ENCODE measurements at places on chromosomes 7 and 10.

GRCh38 chr10:73209705-73210104, 37.4 kb downstream of the DNAJC9 start:
- DNase-seq = peak; percentile 17

DNA sequence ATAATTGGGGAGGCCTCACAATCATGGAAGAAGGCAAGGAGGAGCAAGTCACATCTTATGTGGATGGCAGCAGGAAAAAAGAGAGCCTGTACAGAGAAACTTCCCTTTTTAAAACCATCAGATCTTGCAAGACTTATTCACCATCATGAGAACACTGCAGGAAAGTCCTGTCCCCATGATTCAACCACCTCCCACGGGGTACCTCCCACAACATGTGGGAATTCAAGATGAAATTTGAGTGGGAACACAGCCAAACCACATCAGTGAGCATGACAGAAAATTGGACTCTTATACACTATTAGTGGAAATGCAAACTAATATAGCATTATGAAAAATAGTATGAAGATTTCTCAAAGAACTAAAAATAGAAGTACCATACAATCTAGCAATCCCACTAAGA, 271.2 kb downstream of the MAGI2 start:
- no peak for DNase-seq

DNA sequence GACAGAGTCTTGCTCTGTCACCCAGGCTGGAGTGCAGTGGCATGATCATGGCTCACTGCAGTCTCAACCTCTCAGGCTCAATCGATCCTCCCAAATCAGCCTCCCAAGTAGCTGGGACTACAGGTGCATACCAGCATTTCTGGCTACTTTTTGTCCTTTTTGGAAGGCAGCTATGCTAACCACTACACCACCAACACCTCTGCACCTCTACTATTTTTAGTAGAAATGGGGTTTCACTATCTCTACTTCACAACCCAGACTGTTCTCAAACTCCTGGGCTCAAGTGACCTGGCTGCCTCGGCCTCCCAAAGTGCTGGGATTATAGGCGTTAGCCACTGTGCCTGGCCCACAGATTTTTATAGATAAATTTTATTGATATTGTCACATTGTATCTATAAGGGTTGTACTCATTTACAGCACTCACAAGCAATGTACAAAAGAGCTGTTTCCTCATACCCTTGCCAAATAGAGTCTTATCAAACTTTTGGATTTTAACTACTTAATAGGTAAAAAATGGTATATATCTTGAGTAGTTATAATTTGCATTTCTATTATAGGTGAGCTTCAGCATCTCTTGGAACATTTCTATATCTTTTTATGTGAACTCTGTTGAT, 23.7 kb downstream of the PRR15 start:
- no peak for DNase-seq

- DNase-seq = no peak
These were observed 68.8 kb downstream of the DOCK4 start for GRCh38 chr7:112137141-112138101.

- no peak for DNase-seq
These were observed 112.9 kb downstream of the KIF20B start for GRCh38 chr10:89814278-89814677.

- DNase-seq = no peak
These were observed 159.4 kb downstream of the TPK1 start for GRCh38 chr7:144676492-144676891.

DNA sequence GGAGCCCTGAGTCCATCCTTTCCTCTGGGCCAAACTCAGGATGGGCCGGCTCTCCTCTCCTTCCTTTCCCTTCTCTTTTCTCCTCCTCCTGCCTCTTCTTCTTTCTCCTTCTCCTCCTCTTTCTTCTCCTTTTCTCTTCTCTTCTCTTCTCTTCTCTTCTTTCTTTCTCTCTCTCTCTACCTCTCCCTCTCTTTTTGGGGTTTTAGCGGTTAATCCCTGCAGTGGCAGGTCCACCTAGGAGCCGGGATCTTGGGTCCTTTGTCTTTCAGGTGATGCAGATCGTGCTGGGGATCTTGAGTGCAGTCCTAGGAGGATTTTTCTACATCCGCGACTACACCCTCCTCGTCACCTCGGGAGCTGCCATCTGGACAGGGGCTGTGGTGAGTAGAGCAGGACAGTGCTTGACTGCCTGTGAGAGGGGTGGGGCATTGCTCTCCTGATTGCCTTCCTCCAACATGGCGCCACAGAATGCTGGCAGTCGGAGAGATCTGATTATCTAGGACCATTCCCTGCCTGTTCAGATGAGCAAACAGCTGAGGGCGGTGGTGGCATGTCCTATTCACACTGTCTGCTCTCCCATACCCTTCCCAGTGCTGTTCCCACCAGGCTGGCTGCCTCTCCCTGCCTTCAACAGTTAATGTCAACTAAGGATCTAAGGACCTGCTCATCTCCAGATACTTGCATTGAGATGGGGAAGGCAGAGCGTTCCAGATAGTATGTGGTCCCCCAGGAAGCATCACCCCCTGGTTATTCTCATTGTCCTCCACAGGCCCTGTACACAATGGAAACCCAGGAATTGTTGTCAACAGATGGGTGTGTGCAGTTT, 1.6 kb downstream of the TMEM176A start:
- DNase-seq = no peak

DNA sequence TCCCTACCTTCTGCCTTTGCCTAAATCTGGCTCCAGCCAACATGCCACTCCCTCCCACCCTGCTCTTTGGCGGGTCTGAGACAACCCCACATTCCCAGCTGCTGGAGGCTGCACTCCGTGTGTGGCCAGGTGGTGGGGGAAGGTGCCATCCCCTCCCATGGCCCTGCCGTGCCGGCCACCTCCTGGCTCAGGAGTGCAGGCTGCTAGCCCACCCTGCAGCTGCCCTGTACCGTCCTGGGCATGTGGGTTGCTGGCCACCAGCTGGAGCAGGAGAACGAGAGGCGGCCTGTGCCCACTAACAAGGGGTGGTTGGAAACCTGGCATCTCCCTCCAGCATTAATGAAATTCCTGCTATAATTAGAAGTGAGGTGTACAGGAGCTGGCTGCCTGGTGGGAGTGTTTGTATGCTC, 97.6 kb downstream of the ZMIZ1 start:
- no peak for DNase-seq

GRCh38 chr10:75431180-75432111, at the start of gene LRMDA:
Gene LRMDA (plus strand): TSS chr10:75431624.
- no peak for DNase-seq

DNA sequence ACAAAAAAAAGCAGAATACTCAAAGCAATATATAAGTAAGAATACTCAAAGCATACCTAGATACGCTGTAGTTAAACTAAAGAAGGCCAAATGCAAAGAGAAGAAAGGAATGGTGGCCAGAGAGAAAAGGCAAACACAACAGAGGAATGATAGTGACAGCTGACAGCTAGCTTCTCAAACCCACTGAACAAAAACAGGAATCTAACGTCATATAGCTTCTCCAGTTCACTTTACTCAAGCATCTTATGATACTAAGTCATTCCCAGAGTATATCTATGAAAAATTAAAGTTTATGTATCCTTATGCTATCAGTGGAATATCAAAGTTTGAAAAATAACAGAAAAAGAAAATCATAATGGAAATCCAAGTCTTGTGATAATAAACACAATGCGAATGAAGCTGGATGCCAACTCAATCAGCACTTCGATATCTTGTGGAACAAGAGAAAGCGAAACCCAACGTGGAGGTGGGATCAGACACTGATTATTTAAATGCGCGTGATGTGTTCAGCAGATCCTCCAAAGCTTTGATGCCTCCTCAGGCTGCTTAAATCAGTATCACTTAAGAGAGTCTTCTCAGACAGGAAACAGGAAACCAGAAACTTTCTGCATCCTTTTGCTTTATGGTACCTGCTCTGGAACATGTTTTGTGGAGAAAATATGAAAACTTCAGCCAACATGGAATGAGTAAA, 102.8 kb downstream of the PIP4K2A start:
- DNase-seq = no peak

GRCh38 chr10:80485076-80485945, 31.2 kb downstream of the TSPAN14 start:
- no peak for DNase-seq

GRCh38 chr10:90777621-90778020, 80.2 kb downstream of the HTR7 start:
- no peak for DNase-seq

DNA sequence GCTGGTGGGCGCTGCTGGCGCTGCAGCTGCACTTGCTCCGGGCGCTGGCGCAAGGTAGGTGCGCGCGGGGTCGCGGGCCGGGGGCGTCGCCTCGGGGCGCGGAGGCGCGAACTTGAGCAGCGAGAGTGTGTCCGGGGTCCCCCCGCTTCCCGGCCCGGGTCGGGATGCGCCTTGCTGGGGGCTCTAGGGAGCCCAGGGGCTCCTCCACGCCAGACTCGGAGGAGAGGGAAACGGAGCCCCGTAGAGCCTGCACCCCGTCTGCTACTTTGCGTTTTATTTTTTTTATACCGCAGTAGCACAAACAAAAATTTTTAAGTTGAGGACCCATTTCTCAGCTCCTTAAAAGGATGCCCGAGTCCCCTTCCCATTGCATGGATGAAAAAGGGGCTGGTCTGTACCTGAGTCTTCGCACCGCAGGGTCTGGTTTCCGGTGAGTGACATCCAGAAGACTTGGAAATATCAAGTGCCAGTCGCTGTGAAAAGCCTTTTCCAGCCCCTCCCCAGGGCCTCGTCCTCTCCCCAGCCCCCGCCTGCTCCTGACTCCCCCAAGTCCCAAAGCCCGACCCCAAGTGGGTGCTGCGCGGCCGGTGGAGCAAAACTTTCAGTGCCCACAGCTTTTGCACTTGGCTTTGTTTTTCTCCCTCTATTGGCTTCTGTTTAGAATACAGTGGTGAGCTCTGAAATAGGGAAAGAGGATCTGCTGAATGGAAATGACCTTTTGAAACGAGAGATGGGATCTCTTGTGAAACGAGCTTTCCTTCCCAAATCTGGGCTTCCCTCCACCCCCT, 973 bp downstream of the SDK1 start:
- DNase-seq = peak; percentile 7

DNA sequence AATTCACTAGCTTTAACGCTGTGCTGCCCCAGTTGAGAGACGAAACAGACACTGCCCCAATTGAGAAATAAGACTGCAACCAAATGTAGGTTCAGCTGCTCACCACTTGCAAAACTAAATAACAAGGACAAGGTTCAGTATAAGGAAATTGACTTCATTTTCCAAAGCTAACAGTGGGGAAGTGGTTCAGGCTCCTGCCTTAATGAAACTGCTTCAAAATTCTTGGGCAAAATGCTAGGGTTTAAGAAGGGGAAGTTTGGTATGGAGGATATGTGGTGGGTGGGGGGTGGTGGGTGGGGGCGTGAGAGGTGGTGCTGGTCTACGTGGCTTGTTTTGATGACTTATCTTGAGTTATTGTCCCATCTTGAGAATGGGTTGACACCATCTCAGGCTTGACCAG, 21.8 kb downstream of the MRPL32 start:
- no peak for DNase-seq

- DNase-seq = no peak
These were observed 68.9 kb upstream of the LEP start for GRCh38 chr7:128172151-128172550.

GRCh38 chr7:37432281-37432920, 16.3 kb downstream of the ELMO1 start:
- no peak for DNase-seq

DNA sequence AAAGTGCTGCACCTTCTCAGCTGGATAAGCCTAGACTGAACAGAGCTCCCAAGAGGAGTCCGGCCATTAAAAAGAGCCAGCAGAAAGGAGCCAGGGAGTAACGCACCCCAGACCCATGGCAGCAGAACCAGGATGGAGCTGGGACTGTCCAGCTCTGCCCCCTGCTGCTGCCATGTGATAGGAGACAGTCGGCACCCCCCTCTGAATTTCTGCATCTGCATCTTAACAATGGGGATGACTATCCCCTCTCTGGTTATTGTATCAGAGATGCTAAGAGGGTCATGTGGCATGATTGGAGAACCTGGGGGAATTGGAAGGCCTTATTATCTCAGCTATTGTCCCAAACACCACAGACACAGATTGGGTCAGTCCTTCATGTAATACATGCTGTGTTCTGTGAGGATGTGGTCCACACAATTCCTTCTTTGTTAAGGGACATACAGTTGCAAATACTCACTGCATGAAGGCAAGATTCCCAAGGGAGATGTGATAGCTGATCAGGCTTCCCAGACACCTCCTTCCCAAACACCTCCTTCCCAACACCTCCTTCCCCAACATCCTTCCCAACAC, 29.3 kb downstream of the PLEKHS1 start:
- DNase-seq = no peak

GRCh38 chr7:24783698-24784097, 26.4 kb upstream of the GSDME start:
- no peak for DNase-seq

DNA sequence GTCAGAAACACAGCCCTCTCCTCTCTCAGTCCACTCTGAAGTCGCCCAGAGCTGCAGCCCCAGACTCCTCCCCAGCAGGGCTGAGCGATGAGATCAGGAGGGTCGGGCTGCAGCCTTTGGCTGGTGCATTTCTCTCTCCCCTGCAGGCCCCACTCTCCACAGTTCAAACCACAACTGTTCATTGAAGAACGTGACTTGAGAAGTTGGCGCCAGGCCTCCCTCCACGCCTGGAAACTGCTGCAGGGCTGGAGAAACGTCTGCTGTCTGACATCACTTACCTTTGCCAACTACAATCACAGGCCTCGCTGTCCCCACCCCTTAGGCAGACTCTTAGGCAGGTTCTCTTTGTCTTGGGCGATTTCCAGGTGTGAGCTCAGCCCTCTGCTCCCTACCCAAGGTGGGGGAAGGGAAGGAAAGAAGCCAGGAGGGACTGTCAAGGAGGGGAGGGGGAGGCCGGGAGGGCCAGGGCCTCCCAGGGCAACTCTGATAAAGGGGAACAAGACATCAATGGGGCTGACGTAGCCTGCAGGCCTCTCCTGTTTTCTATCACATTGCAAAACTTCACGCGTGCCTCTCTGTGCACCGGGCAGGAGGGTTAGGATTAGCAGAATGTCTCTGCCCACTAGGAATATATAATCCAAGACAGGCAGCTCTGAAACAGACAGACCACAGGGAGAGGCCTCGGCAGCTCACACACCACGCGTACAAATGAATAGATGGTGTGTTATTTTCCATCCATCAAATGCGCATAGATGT, 32.7 kb downstream of the CALML5 start:
- no peak for DNase-seq

DNA sequence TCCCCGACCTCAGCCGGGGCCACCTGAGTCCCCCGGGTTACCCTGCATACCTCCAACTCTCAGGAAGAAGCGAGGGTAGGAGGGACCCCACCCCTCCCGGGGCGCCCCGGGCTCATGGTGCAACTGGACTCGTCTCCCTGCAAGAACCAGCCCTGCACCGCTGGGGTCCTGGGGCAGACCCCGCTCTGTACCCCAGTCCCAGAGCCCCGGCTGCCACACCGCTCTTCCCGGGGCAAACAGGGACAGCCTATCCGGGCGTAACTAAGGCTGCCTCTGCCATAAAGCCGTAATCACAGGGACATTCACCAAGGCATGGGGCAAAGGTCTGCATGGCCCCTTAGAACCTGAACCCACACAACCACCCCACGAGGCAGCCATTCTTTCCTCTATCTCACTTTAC, 6.7 kb upstream of the MAFK start:
- DNase-seq = no peak

All from hepatic stellate cell (primary cell).